SK-N-DZ (cell line): ENCODE measurements at places on chromosomes 3 and 15.

DNA sequence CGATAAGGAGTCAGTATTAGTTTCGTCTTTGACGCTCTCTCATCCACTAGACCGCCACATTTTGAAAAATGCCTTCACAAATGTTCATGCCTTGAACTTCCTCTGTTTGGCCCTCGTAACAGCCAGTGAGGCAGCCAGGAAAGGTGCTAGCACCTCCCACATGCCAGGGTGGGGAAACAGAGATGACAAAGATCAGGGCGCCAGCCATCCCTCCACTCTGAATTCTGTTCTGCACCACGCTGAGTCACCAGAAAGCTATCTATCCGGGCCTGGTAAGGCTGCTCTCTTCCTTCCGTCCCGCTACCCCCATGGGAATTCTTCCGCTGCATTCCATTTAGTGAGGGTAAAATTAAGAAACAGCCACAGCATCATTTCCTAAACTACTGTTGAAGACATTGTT is 31.3 kb upstream of the BCL2L10 start:
- no peak for DNase-seq

- peak; percentile 86 for DNase-seq
These were observed 42.5 kb downstream of the TPRA1 start for GRCh38 chr3:127547761-127548605.

GRCh38 chr15:88238618-88239430 is 17.7 kb downstream of the NTRK3 start:
- no peak for DNase-seq

- DNase-seq = no peak
These were observed 4.5 kb upstream of the ULK3 start for GRCh38 chr15:74847432-74847831.

DNA sequence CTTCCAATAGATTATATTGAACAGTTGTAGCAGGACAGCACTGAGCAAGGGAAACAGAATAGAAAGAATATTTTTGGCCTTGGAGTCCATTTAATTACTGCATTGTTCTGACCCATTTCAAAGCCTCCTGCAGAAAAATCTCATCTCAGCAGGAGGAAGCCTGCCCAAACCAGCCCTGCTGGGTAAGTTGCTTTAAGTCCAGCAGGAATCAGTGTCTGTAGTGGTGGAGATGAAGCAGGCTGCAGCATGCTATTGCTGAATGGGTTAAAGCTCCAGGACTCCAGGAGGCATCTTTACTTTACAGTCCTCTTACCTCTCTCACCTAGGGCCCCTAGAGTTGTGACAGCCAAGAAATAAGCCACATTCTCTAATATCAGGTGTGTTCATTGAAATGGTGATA is 380.3 kb upstream of the THBS1 start:
- DNase-seq = no peak

GRCh38 chr3:64648927-64649906 is 38.6 kb downstream of the ADAMTS9 start:
- no peak for DNase-seq

- no peak for DNase-seq
These were observed 18.2 kb downstream of the PLOD2 start for GRCh38 chr3:146142757-146143156.

GRCh38 chr3:117450026-117450425 is 740.4 kb downstream of the TUSC7 start:
- no peak for DNase-seq

GRCh38 chr15:69806287-69806915 is 291.3 kb downstream of the TLE3 start:
- DNase-seq = no peak

DNA sequence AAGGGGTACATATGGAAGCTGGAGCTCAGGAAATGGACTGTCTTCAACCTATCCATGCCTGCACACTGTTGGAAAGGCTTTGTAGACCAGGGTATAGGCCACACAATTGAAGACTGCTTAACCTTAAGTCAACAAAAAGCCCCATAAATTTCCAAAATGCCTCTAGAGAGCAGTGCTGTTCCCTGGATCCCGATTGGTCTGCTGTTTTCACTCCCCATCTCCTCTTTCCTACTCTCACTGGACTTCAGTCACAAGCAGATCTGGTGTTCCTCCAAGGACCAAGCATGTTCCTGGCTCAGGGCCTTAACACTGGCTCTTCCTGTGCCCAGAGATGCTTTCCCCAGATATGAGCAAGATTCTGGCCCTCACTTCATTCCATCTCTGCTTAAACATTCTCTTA is 22.8 kb upstream of the LRRC34 start:
- DNase-seq = no peak

DNA sequence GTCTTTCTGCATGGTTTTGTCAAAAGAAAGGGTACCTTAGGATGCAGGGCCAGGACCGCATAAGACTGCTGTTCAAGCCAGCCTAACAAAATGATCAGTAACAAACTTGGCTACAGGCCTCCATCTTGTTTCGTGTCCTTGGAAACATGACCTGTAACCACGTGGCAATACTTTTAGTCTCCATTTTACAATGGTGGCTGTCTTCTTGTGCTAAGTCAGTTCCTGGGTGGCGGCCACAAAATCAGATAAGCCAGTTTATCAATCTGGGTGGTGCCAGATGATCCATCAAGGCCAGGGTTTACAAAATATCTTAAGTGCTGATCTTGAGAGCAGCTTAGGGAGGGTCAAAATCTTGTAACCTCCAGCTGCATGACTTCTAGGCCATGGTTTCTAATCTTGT is 57.1 kb upstream of the GK5 start:
- DNase-seq = no peak

DNA sequence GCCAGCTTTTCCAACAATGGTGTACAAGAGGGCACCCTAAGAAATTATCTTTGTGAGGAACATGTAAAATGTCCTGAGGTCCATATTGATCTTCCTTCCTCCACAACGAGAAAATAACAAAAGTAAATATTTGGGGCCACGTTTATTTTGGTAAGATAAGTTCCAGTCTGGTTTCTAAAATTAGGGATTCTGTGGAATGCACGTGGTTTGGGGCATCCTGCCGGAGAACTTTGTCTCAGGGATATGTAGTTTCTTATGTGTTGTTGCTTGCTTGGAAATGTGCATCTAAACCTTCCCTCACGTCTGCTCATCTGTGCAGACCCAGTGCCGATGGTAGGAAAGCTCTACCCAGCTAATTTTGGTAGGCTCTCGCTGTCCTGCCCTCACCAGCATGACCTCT is 62.8 kb downstream of the CTDSPL start:
- DNase-seq = no peak

- no peak for DNase-seq
These were observed 3.4 kb upstream of the SKOR1 start for GRCh38 chr15:67821784-67822440.

- peak; percentile 32 for DNase-seq
These were observed at the start of gene C2CD4B for GRCh38 chr15:62165104-62165792. Gene C2CD4B, minus strand, starts transcription at chr15:62165285. Its CDS starts 301 bp downstream, at chr15:62164984.

DNA sequence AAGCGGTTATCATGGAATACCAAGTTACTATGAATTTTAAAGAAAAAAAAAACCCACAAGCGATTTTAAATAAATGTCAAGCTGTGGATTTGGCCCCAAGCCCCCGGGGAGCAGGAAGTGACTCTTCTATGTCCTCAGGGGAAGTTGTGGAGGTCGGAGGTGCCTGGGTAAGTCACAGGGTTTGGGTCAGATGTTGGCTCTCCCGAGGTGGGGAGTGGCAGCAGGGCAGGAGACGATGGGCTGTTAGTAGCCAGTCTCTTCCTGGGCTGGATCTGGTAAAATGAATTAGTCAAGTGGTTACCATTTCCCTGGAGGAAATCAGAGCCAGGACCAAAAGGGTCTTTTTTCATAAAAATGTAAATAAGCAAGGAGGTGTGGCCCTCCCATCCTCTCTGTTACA is 316.7 kb downstream of the TLE3 start:
- DNase-seq = peak; percentile 30

GRCh38 chr3:100954990-100955389 is 38.2 kb downstream of the ABI3BP start:
- DNase-seq = no peak

GRCh38 chr3:134277066-134277660 is 26.5 kb upstream of the RYK start:
- DNase-seq = no peak

- no peak for DNase-seq
These were observed 213.0 kb downstream of the CLSTN2 start for GRCh38 chr3:140147965-140148490.

GRCh38 chr3:137165117-137165806 is 207.5 kb downstream of the IL20RB start:
- no peak for DNase-seq

GRCh38 chr15:47364230-47365141 is 352.8 kb upstream of the SEMA6D start:
- DNase-seq = peak; percentile 73

- DNase-seq = no peak
These were observed 19.7 kb downstream of the ACAA1 start for GRCh38 chr3:38117163-38117716.

DNA sequence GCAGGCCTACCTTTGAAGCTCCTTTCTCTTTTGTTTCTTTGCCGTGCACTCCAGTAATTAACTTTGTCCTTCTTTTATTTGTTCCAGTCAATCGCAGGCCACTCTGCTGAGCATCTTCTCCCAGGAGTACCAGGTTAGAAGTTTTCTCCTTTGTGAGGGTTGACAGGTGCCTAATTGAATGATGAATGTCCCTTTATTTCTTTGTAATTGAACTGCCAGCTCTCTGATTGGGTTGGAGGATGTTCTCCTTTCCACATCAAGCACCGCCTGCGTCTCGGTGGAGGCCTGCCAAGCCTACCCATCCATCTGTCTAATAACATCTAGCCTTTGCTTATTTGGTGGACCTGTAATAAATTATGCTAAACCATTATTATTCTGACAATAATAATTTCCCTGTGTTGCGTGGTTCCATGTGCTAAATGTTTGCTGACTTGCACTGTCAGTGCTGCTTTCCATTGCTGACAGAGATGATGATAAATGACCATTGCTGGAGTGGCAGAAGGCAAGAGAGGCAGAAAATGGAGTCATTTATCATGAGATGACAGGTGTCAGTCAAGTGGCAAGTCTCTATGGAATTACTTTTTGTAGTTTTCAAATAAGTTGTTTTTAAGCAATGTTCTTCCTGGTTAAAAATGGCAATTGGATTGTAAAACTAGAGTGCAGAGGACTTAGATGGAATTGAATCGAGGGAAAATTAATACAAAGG is 64.9 kb downstream of the CDIN1 start:
- peak; percentile 88 for DNase-seq

GRCh38 chr15:35691891-35692867 is 146.2 kb upstream of the DPH6 start:
- DNase-seq = no peak

- DNase-seq = no peak
These were observed 10.6 kb upstream of the MANF start for GRCh38 chr3:51374456-51374855.

DNA sequence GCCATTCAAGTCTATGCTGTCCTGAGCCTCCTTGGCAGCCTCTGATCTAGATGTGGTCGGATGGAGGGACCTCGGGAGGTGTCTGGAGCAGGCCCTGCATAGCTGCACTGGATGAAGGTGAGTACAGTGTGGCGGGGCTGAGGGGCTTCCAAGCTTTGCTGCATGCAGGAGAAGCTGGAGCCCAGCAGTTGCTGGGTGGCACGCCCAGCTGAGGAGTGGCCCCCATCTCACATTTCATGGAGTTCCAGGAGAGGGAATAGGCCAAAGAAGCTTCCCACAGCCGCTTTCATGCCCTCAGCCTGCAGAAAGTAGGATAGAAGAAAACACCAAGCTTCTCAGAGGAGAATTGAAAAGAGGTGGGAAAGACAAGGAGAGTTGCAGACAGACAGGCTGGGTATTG is 48.3 kb upstream of the PRR20G start:
- no peak for DNase-seq

DNA sequence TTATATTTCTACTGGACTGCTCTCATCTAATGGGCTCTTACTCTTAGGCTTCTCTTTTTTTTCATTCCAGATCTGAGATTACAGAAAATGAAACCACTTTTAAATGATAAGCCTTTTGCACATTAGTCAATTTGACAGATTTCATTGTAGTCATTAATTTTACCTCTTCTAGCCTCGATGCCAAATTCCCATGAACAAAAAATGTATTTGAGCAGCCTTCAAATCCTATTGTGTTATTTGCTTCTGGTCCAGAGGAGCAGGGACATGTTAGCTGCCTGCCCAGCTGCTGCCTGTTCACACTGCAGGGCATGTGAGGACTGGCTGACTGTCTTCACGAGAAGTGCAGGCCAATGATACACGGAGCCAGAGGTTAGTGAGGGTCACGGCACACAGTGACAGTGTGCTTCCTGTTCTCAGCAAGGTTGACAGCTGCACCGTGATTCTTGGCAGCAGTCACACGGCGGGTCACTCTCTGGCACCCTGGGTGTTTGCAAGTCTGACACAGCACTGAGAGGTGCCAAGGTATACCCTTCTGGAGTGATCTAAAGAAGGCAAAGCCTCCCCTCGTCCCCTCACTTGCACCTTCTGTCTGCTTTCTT is 40.8 kb downstream of the KAT2B start:
- DNase-seq = peak; percentile 37

DNA sequence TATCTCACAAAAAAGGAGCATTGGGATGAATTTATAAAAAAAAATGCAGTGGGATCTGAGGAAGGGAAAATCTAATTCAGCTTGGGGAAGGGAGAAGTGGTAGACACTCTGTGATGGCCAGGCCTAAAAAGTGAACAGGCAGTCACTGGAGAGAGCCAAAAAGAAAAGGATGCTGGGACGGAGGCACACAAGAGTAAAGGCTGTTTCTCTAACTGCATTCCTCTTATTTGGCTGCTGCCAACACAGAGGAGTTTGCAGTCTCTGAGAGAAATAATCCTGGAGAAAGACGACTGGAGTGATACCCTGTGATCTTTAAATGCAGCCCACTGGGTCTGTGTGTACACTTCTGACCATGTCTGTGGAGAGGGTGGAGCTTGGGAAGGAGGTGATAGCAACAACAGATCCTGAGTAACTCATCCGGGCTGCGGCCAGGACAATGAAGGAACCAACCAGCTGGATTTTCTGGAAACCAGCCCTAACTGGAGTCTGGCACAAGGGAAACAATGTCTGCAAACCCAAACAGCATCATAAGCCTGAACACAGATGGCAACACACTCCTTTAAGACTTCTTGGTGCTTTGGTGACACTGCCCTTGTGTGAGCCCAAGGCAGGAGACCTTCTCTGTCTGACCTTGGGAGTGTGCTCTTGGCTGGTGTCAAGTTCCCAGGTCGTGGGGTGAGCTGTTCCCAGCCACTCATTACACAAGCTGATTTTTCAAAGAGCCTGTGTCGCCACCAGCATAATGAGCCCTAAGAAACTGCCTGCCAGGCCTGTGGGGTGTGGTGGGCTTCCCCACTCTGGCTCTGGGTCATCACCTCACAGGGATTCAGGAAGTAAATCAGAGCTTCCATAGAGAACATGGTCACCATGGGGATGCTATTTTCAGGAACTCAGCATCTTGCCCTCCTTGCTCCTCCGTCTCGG is 8.0 kb downstream of the FYCO1 start:
- no peak for DNase-seq

DNA sequence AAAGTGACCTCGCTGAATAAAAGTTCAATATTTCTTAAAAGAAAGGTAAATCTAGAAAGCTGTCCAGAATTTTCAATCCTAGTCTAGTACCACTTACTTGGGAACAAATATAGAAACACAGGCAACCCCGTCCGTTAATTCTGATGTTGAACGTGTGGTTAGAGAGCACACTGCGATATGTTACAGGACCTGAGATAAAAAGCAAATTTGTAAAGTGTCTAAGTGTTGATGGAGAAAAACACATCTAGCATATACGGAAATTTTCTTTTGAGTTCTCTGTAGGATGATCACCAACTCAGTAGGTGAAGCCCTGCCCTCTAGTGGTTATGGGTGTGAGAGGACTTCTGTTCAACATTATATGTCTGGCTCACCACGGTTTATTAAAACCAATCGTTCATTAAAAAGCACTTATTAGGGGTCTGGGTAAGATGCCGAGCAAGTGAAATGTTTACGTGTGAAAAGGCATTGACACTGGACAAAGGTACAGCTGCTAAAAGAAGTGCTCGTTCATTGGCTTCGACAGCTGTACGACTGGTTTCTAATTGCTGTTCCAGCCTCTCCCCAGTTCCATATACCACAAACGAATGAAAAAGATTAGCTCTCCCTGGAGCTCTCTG is 1.0 kb upstream of the ATP2C1 start:
- DNase-seq = peak; percentile 74
